GF-D8 (cell line): ENCODE measurements at places on chromosomes 3 and 15.

GRCh38 chr3:53885239-53885638 lies 3.3 kb upstream of the ACTR8 start:
- no peak for DNase-seq

DNA sequence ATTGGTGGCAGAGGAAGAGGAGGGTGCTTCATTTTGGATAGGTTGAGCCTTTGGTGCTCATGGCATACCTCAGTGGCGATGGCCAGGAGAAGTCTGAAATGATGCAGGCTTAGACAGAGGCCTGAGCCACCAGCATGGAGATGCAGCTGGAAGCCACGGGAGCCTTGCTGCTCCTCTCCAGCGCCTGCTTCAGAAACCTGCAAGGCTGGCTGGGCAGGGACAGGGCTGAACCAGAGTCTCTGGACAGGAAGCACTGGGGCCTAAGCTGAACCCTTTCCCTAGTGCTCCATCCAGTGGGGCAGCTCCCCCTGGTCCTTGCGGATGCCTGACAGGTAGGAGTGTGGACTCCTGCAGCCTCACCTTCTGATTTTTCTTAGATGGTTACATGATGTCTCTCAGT lies 36.7 kb upstream of the ADCY5 start:
- DNase-seq = no peak

- no peak for DNase-seq
Measured at GRCh38 chr15:66855041-66855440, 153.0 kb downstream of the SMAD6 start.

DNA sequence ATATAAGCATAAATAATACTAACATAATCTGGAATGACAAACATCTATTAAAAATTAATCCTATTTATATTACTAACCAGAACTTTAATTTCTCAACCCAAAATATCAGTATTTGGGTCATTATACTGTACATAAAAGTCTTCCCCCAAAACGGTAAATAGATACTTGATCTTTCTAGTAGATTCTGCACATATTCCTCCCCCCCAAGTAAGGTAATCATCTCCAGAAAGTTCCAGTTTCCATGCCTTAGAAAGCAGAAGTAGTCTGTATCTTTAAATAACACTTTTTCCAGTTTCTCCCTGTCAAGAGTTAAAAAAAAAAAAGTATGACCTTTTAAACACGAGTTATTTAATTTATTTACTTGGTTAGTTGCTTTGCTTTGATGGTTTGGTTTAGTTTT lies 150.7 kb upstream of the MB21D2 start:
- no peak for DNase-seq

GRCh38 chr3:7728566-7729519 lies 772.8 kb upstream of the LMCD1 start:
- no peak for DNase-seq

DNA sequence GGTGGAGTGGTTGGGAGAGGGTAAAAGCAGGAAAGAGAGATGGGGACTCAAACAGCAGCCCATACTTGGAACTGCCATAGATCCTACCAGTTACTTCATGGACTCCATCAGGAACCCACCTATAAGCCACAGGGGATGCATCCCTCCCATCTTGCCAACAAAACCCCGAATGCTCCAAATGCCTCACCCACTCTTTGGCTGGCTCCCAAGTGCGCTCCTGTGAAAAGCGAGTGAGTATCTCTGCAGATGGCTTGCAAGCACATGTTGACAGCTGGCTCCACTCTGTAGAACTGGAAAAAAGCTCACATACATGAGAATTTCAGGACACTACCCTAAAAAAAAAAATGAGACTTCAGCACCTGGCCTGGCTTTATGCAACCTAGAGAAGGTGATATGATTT lies 151.0 kb downstream of the UBE3A start:
- DNase-seq = no peak

DNA sequence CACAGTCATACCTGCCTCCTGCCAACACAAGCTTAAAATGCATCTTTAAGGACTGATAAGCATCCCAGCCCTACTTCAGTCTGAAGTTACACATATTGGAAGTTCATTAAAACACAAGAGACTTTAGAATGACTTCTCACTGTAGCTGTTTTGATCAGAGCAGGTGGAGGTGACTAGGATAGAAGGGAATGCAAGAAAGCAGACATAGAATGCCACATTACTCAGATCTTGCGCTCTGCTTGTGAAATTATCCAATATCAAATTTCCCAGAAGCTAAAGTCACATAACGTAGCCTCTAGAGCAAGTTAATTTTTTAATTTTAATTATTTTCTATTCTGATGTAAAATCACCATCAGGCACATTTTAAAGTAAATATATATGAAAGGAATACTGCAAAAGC lies 306.5 kb downstream of the PLOD2 start:
- no peak for DNase-seq

GRCh38 chr15:83322061-83322460 lies 37.6 kb upstream of the BNC1 start:
- no peak for DNase-seq

GRCh38 chr15:80503319-80503952 lies 99.3 kb downstream of the ARNT2 start:
- no peak for DNase-seq

DNA sequence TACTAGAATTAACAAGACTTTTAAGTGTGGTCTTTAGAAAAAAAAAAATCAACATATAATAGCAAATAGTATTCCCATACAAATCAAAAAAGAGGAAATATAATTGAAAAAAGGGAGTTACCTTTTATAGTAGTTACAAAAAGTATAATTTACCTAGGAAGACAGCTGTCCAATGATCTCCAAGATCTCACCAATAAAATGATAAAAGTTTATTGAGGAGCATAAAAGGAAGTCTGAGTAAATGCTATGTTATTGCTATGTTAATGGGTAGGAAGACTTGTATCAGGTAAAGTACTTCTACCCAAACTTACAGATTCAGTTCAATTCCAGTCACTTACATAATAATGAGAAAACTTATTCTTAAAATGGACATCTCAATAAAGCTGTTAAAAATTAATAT lies 379.0 kb upstream of the TPM1 start:
- no peak for DNase-seq

DNA sequence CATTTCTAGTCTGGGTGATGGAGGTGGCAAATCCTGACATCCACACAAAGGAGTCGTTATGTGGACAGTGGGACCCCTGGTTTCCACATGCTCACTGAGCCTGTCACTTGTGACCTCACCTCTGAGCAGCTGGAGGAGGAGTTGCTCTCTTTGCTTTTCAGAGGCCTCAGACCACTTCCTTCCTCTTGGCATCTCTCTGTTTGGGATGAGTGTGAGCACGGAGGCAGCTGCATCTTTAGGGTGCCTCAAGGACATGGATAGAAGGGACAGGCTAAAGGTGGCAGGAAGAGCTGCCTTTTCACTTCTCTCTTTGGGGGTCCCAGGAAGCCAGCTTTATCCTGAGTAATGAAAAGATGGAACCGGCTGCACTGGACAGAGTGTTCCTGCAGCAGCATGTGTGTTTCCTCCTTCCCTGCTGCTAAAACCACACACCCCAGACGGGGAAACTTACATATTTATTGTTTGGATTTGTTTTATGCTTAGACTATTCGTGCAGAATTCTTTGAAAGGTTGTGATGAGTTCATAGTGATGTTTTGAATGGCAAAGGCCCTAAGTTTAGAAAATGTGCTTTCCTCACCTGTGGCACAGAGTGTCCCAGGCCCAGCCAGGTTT lies 31.8 kb downstream of the GPR171 start:
- DNase-seq = peak; percentile 56

GRCh38 chr3:84538597-84538996 lies 420.2 kb upstream of the CADM2 start:
- DNase-seq = no peak

DNA sequence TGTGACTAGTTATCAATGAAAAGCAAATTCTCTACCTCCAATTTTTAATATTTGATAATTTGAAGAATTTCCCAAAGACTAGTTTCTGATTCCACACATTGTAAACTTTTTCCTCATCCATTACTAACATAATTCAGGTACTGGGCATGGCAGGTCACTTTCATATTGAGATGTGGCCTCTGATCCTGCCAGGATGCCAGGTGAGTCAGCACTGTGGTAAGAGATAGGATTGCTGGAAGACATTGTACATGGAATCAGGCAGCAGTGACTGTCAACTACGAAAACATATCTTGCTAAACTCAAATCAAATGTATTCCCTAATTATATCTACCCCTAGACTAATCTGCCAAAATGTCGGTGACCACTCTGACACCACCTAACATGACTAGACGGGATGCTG lies 33.2 kb upstream of the POU1F1 start:
- DNase-seq = no peak

DNA sequence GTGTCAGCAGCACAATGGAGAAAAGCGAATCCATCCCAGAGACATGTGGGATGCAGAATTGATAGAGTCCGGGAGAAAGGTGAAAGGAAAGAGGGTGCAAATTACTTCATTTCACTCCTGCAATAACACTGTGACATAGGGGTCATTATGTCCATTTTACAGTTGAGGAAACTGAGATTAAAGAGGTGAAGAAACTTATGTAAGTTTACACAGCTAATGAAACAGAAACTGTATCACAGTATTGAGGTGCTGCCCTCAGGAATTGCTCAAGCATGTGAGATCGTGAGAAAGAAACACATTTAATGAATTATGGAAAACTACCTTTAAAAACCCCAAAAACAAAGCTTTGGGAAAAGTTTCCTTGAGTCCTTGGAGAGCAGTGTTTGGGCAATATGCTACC lies 103.6 kb upstream of the PFN2 start:
- no peak for DNase-seq

- DNase-seq = no peak
Measured at GRCh38 chr15:40082195-40082883, 26.3 kb downstream of the BMF start.

DNA sequence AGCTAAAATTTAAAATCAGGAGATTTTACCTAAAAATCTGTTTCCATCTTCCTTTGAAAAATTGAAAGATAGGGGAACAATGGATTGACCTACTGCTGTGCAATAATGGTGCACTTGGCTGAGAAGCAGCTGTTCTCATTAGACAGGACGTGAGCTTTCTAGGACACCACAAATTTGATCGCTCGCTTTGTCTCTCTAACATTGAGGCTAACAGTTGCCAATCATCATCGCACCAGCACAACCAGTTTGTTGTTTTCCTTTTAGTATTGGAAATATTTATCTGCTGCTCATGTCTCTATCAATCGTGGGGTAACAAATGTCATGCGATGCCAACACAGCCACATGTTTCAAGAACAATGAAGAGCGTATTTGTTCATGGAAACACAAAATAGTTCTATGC lies 228.8 kb upstream of the P2RY1 start:
- DNase-seq = no peak

- no peak for DNase-seq
Measured at GRCh38 chr15:77546050-77546501, 86.6 kb downstream of the LINGO1 start.

DNA sequence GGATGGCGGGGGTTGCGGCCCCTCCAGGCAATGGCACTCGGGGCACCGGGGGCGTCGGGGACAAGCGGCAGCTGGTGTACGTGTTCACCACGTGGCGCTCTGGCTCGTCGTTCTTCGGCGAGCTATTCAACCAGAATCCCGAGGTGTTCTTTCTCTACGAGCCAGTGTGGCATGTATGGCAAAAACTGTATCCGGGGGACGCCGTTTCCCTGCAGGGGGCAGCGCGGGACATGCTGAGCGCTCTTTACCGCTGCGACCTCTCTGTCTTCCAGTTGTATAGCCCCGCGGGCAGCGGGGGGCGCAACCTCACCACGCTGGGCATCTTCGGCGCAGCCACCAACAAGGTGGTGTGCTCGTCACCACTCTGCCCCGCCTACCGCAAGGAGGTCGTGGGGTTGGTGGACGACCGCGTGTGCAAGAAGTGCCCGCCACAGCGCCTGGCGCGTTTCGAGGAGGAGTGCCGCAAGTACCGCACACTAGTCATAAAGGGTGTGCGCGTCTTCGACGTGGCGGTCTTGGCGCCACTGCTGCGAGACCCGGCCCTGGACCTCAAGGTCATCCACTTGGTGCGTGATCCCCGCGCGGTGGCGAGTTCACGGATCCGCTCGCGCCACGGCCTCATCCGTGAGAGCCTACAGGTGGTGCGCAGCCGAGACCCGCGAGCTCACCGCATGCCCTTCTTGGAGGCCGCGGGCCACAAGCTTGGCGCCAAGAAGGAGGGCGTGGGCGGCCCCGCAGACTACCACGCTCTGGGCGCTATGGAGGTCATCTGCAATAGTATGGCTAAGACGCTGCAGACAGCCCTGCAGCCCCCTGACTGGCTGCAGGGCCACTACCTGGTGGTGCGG lies 1.9 kb downstream of the CHST2 start:
- DNase-seq = no peak

- DNase-seq = no peak
Measured at GRCh38 chr3:197907196-197907595, 42.8 kb upstream of the RPL35A start.

GRCh38 chr3:179286331-179286730 lies 35.4 kb upstream of the KCNMB3 start:
- no peak for DNase-seq

DNA sequence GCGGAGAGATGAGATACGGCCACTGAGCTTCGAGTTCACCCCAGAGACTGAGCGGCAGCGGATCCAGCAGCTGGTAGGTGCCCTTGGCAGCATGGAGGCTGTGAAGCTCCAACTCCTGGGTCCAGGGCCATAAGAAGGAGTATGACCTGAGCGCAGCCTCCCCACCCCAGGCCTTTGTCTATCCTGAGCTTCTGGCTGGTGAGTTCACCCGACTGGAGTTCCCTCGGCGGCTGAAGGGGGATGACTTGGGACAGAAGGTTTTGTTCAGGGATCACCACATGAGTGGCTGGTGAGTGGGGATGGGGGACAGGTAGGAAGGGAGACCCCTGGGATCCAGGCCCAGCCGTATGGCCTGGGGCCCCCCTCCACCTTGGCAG lies 2.6 kb downstream of the PPM1M start:
- no peak for DNase-seq

- no peak for DNase-seq
Measured at GRCh38 chr3:140628606-140629005, 49.3 kb upstream of the TRIM42 start.

DNA sequence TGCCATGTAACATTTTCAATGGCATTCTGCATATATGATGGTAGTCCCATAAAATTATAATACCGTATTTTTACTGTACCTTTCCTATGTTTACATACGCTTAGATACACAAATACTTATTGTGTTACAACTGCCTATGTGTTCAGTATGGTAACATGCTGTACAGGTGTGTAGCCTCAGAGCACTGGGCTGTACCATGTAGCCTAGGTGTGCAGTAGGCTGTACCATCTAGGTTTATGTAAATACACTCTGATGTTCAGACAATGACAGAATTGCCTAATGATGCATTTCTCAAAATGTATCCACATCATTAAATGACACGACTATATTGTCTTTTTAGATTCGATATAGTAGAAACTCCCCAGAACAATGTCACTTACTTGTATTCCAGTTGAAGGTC lies 22.7 kb downstream of the CD80 start:
- no peak for DNase-seq

- no peak for DNase-seq
Measured at GRCh38 chr3:65376426-65376825, 662.3 kb downstream of the MAGI1 start.

DNA sequence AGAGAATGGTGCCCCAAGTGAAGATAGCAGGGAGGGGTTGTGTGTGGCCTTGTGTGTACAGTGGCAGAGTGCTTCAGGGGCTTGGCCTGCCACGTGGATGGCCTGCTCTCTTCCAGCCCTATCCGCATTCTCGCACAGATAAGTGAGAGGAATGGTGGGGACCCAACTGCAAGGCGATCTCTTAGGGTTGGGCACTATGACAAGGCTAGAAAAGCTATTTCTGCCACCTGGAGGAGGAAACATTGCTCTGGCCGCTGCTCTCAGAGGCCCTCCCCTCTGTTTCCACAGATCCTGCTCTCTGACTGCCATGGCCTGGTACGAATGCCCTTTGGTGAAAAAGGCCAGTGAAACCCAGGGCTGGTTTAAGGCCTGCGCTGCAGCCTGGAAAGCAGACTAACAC lies 20.6 kb downstream of the EEFSEC start:
- peak; percentile 73 for DNase-seq
